ENCODE measurements at places on chromosomes 7 and 10.
A peak's percentile ranks its signal among the peaks of the same experiment; 100 is the strongest.

- DNase-seq, result no peak
Observed at GRCh38 chr7:28360739-28361138, 51.6 kb upstream of the CREB5 start.

- DNase-seq, result no peak
Observed at GRCh38 chr7:91609525-91609924, 271.0 kb downstream of the MTERF1 start.

DNA sequence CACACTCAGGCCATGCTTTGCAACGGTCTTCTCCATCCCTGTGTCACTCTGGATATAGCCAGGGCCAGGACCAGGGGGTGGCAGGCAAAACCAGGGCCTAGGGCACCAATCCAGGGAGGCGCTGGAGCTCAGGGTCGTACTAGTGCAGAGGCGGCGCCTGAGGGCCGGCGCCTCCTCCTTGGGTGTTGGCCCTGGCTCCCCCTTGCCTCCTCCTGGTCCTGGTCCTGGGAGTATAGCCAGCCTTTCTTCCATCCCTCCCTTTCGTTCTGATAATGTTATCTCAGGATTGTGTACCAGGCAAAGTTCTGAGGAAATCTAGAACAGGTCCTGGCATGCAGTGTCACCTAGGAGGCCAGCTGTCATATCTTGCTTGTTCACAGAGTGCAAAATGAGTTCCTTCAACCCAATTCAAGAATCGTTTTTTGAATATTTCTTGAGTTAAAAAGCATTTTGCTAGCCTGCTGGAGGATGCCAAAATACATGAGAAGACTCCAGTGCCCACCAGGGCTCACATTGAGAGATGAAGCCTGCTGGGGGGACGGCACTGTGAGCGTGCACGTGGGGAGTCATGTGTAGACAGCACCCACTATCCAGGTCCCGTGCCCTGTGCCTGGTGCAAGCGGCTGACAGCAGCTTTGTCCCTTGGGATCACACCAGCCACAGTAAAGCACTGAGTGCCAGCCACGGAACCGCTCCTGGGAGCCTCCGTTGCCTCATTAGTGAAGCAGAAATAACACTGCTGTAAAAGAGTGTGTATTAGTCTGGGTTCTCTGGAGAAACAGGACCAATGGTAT, 106.9 kb upstream of the C7orf33 start:
- no peak for DNase-seq

DNA sequence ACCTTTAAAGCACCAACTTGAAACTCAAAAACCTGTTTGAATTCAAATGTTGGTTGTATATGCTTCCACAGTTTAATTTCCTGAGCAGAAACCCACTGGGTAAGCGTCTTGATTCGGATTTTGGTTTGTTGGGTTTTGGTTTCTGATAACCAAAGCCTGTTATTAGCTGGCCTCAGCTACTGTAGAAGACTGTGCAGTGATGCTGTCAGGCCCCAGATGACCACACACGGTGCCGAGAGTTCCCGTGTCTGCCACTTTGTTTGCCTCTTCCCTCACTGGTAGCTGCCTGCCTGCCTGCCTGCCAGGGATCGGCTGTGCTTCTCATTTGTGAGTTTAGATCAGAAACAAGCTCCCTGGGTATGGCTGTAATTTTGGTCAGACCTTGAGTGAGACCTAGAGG, 5.6 kb downstream of the MDH2 start:
- DNase-seq, result no peak

GRCh38 chr10:88187472-88187871, 324.0 kb downstream of the PTEN start:
- no peak for DNase-seq

DNA sequence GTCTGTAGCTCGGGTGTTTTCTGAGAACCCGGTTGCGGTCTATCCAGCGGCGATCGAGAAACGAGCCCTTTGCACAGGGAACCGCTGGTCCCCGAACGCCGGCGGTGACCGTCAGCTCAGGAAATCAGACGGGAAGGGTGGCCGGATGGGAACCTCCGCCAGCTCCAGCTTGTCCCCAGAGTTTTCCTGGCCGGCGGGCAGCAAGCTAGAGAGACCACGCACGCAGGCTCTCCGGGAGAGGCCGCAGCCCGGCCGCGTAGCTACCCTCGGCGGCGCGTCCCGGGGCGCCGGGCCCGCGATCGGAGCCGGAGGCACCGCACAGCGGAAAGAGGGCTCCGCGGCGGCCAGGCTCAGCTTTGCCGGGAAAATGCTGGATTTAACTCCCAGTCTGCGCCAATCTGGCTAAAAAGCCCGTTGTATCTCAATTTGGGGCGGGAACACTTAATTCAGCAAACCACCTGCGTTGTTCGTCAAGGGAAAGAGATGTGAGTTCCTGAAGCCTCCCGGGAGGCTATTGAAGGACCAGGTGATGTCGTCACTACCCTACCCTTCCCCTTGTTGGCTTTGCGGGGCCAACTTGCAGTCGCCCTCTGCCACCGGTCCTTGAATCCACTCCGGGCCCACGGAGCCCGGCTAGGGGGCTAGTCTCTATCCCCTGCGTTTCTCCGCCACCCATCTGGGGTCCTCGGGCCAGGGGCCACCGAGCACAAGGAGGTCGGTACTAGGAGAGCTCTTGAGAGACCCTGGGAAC, 859 bp upstream of the CH25H start:
- DNase-seq, result peak; percentile 81

DNA sequence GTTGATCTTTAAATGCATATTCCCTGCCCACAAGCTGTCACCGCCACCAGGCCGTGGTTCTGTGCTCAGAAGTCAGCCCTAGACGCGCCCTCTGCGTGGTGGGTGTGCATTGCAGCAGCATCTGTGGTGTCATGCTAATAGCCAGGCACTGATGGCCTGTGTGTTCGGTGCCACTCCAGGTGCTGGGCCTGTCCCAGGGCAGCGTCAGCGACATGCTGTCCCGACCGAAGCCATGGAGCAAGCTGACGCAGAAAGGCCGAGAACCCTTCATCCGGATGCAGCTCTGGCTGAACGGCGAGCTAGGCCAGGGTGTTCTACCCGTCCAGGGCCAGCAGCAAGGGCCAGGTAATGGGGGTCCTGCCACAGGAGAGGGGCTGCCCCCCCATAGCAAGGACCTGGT, 82.5 kb upstream of the SH2B2 start:
- DNase-seq, result no peak

- DNase-seq, result no peak
Observed at GRCh38 chr10:94046098-94046497, 52.4 kb downstream of the PLCE1 start.

GRCh38 chr7:121016966-121017365, 28.5 kb downstream of the CPED1 start:
- no peak for DNase-seq

DNA sequence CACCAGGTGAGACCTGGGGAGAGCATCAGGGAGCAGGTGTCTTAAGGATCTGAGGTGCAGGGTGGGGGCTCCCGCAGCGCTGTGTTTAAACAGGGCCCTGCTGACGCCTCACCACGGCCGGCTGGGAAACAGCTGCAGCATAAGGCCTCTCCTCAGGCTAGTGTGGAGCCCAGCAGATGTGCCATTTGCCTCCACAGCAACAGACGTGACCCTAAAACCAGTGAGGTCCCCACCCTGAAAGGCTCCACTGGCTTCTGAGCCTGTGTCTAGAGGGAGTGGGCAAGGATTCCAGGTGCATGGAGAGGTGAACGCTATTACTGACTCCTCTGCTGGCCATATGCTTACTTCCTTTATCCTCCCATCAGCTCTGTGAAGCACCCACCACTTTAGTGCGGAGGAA, 47.8 kb downstream of the SYPL1 start:
- no peak for DNase-seq

GRCh38 chr10:20256969-20257368, 440.7 kb downstream of the PLXDC2 start:
- no peak for DNase-seq

DNA sequence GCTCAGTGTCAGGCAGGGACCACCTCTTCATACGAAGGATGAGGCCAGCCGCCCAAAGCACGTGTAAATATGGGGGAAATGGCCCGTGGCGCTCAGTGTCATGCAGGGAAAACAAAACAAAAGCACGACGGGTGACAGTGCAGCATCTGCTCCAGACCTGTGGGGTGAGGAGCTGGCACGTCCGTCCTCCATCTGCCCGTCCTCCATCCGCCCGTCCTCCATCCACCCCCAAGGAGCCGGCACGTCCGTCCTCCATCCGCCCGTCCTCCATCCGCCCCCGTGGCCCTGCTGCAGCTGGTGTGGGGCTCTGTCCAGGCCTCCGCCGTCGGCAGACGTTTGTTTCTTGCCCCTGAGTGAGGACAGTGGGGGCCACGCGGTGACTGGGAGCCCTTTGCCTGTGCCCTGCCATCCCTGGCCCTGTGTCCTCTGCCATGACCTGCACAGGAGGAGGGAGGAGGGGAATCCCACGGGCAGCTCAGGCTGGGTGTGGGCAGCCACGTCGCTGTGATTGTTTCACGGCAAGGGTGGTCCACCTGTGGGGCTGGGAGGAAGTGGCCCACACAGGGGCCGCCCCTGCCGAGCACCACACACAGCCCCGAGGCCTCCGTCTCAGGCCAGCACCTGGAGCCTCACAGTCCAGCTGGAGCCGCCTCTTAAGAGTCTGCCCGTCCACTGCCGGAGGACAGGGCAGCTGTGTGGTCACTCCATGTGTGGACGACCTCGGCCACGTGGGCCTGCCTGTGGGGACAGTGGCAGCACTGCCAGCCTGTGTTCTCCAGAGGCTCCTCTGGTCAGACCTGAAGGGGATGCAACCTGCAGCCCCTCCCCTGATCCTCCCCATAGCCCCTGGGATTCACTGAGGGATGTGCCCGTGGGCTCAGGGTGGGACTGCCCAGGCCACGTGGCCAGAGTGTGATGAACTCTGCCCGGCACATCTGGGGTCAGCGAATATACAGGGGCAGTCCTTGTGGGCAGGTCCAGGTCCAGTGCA, 38.2 kb upstream of the DPYSL4 start:
- no peak for DNase-seq
